KG1 (cell line): ENCODE measurements at places on chromosomes 5 and 9.

DNA sequence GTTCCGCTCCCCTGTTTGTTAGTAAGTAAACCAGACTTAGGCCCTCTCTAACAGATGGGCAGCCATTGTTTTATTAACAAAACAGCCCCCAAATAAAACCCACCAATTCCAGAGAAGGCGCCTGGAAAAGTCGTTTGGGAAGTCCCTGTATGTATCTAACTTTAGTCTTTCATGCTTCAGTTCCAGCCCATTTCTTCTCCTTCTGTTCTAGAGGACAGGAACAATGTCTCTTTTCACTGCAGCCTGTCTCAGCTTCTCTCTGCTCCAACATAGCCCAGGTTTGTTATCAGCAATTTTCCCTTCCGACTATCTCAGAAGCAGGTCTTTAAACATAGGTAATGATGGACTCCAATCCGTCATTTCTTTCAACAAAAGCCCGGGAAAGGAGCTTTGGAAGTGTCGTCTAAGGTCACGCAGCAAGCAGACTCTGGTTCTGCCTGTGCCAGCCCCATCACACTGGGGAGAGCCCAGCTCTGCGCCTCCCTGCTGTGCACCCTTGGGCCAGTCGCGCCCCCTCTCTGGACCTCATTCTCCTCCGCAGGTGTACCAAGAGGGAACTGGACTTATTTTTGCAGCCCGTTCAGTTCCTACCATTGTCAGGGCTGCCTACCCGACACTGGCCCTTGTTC lies 9.6 kb upstream of the AKNA start:
- DNase-seq = no peak

- no peak for DNase-seq
These were observed 11.3 kb upstream of the KIAA1958 start for GRCh38 chr9:112475318-112475717.

DNA sequence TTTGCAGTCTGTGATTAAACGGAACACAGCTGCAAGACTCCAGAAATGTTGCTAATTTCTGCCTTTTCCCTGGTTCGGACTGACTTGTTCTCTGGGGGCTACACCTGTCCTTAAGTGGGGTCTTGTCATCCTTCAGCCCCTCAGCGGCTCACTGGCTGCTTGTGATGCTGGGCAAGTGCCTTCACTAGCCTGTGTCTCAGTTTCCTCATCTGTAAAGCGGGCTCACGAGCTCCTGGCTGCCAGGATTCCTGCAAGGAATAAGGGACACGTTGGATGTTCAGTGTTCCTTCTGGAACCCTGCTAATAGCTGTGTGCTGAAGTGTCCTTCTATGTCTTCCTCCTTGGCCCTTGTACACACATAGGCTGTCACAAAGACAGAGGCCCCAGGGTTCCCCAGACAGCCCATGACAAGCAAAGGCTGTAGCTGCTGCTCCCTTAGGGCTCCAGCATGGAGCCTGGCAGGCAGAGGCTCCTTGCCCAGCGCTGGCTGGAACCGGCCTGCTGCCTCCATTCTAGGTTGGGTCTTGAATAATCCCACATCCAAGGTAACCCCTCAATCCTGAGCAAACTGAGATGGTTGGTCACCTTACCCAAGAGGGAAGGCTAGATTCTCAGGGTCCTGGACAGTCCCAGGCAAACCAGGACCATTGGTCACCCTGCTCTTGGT lies 116.1 kb downstream of the GAPVD1 start:
- no peak for DNase-seq

DNA sequence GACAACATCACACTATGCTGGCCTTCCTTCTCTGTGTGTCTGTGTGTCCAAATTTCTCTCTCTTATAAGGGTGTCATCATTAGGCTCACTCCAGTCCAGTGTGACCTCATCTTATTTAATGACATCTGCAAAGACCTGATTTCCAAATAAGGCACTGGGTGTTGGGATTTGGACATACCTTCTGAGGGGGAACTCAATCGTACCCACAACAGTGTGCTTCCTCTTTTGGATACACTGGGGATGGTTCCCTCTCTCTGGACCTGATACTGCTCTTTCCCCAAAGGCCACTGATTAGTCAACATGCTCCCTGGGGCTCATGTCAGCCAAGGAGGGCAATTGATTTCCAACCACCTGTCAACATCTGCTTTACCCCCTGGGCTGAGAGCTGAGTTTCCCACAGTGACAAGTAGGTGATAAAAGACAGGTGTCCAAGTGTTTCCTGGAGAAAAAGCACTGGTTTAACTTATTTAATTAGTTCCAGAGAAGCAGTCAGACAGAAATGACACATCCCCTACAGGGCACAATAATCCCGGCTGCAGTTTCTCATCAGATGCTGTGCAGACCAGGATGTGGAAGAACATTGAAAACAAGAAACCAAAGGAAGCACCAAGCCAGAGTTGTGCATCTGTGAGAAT lies 17.8 kb upstream of the CEP72 start:
- DNase-seq = no peak

DNA sequence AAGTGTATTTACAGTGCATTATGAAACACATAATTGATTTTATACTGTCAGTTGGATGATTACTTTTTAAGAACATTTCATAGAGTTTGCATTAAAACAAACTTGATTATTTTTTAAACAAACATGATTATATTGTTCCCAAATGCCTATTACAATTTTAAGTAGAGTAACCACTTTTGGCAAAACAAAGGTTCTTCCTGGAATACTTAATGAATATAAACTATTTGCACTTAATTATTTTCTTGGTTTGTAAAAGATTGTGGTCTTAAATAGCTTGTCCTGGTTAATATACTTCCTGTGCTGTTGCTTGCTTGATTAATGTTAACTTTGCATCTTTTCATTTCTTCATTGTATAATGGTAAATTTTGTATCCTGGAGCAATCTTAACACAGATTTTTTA lies 180.0 kb downstream of the CDH12 start:
- DNase-seq = no peak

- DNase-seq = no peak
These were observed 37.8 kb upstream of the S1PR3 start for GRCh38 chr9:88953381-88954029.
